ENCODE measurements at places on chromosomes 3 and 15.

GRCh38 chr15:73460662-73461061, 17.7 kb downstream of the REC114 start:
- DNase-seq, result no peak

- DNase-seq, result no peak
Measured at GRCh38 chr3:99659032-99659431, 20.6 kb downstream of the COL8A1 start.

- no peak for DNase-seq
Measured at GRCh38 chr15:56475351-56475750, 10.4 kb upstream of the MNS1 start.

DNA sequence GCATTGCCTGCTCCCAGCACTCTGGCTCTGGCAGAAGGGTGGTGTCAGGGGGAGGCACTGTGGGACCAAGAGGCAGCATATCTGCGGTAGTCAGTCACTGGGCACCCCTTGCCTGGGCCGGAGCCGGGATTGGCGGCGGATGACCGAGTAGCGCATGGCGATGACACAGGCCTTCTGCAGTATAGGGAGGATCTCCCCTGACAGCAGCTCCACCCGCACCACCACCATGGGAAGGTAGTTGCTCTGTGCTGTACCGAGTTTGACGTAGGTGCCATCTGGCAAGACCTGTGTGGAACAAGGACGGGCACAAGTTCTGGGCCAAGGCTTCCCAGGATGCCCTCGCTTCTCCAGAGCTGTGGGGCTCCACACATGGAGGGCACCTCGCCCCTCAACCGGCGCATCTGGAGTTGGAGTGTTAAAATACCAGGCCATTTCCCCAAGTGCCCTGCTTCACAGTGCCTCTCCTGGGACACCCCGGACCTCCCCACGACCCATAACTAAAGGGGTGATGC, 6.6 kb downstream of the ACOX2 start:
- no peak for DNase-seq

DNA sequence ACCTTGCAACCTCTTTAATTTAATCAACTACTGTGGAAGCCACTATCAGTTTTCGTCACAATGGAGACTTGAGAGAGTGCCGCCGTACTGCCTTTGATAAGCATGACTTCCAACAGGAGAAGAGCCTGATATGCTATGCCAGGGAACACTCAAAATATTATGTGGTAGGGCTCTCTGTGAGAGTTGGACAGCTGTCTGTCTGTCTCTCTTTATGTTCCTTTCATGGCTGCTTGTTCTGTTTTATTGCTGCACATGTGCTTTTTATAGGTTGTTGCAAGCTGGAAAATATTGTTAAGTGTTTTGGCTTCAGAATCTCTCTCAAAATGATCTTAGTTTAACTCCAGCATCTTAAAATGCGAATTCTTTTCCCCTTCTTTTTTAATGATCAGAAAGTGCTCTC, 249.4 kb upstream of the RARB start:
- DNase-seq, result no peak

GRCh38 chr15:101307897-101308603, 13.0 kb upstream of the SNRPA1 start:
- DNase-seq, result no peak

DNA sequence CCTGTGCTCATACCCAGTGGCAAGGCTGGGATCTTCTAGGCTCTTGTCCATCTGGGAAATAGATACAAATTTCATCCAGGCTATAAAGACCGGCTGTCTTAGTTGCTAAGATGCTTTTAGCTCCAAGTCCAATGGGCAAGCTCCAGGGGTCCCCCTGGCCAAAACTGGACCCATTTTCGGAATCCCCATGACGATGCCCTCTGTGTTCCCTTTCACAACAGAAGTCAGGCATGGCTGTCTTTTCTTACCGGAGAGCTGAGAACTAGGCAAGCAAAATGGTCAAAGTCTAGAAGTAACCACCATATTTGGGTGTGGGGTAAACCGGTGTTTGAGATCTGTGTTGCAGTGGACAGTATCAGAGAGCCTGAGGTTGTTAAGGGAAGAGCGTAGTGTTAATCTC, 1.0 kb downstream of the GLYCTK start:
- no peak for DNase-seq

GRCh38 chr3:176514297-176514696, 683.0 kb downstream of the TBL1XR1 start:
- peak; percentile 26 for DNase-seq

DNA sequence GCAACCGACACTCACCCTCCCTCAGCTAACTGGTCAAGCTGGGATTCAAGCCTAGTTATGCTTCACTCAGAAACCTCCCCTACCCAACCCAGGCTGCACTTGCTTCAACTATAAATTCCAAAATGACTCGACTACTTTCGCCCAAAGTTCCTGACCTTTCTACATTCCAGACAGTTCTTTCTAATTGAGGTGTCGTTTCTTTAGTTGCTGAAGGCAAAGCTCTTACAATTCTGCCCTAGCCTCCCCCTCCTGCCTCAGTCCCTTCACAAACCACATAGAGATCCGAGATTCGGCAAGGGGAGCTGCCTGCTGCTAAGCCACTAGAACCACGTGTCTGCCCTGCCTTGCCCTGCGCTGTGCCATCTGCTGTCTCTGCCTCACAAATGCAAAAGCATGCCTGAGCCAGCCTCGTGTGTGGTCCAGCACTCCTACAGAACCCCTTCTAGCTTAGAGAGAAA, 74.7 kb upstream of the SH3GL3 start:
- DNase-seq, result no peak

DNA sequence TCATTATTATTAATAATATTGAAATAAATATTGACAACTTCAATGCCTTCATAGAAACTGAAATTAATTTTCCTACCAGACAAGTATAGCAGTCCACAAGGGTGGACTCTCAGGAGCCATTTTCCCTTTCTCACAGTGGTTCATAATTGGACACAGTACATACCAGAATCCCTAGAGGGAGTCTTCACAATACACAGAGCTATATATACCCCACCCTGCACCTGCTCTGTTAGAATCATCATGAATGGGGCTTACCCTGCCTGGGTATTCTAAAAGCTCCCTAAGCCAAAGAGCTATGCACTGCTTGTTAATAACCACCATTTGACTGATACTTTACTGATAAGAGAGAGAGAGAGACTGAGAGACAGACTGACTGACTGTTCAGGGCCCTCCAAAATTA, 134.9 kb downstream of the FEZF2 start:
- DNase-seq, result no peak

DNA sequence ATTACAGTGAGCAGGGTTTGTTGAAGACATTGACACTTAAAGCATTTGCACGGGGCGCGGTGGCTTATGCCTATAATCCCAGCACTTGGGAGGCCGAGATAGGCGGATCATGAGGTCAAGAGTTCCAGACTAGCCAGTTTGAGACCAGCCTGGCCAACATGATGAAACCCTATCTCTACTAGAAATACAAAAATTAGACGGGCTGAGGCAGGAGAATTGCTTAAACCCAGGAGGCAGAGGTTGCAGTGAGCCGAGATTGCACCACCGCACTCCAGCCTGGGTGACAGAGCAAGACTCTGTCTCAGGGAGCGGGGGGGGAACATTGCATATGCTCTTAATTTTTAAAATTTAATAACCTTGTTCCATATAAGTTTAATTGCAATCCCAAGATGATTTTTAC, 11.9 kb downstream of the STT3B start:
- no peak for DNase-seq

GRCh38 chr15:58690703-58691102, 58.8 kb downstream of the ADAM10 start:
- DNase-seq, result no peak

DNA sequence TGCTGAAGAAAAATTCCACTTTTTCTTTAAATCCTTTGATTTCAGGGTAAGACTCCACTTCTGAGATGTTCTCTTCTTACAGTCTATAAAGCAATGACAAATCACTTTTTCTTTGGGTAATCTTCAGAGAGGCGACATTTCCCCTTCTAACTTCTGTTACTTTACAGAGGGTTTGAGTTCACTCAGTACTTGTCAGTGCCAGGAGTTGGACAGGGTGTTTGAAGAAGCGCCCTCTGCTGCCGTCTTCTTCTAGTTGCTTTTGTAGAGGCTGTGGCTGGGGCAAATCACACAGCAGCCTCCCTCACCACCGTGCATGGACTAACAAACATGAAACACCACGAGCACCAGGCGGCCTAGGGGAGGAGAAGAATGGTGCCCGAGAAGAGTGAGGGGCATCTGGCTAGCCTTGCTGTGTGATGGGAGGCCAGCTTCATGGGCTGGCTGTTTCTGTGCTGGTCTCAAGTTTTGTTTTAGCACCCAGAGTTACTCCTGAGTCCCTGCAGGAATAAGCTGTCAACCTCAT, at the start of gene CD80:
TSS of gene CD80 (minus strand) at position 174 of the 523 bp plus-strand sequence. CDS start 1,886 bp downstream, outside the sequence.
- peak; percentile 71 for DNase-seq

- no peak for DNase-seq
Measured at GRCh38 chr3:122362026-122362425, 21.0 kb downstream of the MIX23 start.

DNA sequence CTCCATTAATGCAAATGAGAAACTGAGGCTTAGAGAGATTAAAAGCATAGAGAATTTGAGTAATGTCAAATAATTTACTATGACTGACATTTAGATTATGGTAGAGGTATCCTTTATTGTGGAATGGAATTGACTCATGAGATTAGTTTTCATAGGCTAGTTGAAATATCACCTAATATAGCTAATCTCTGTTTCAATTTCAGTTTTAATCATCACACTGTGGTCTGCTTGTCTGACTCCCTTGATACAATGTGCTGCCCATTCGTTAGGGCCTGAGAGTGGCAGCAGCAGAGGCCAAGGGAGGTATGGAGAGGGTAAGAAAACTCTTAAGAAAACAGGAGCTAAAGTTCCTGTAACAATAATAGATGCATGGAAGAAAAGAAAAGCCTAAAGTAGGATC, 13.2 kb upstream of the ZBTB20 start:
- DNase-seq, result no peak

DNA sequence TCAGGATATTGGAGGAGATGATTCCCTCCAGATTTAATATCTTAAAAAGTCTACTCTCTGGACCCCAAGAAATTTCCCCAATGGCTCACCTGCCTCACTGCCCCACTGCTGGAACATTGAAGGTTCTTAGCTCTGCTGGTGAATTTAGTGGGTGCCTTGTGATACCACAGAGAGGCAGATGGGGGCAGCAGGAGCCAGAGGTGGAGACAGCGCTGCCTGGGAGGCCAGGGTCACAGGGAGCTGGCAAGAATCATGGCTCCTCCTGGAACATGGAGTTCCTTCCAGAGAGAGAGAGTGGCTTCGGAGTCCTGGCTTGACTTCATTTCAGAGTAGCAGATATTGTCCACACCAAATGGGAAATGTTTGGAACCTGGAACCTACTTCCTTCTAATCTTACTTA, 263.5 kb upstream of the CFAP20DC start:
- DNase-seq, result peak; percentile 22

- DNase-seq, result no peak
Measured at GRCh38 chr3:61570813-61571212, 9.4 kb downstream of the PTPRG start.

DNA sequence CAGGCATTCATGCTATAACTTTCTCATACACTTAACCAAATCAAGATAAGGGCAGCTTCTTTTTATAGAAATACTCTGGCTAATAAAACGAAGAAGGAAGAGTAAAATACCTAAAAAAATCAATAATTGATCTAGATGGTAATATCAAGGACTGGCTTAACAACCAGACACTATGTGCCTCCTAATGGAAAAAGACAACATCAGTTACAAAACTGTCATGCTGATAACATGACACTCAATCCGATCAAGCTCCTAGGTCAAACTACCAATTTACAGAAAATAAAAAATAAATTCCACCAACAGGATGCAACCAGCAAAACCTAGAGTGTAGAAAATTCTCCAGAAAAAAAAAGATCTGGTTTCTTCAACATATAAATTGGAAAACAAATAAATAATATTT, 634.6 kb downstream of the IGSF11 start:
- no peak for DNase-seq

DNA sequence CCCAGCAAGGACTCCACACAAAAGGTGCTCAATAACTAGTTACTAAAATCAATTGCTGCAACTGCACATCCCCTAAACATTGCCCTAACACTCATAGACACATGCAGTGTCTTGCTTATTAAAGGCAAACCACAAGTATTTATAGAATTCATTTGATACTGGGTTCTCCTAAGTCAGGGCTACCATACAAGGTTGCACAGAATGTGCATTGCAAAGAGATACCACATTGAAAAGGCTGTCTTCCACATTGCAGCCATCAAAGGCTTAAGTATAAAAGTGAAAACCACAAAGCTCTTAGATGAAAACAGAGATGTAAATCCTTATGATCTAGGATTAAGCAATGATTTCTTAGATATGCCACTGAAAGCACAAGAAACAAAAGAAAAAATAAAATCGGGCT, 33.6 kb upstream of the TOPAZ1 start:
- no peak for DNase-seq

DNA sequence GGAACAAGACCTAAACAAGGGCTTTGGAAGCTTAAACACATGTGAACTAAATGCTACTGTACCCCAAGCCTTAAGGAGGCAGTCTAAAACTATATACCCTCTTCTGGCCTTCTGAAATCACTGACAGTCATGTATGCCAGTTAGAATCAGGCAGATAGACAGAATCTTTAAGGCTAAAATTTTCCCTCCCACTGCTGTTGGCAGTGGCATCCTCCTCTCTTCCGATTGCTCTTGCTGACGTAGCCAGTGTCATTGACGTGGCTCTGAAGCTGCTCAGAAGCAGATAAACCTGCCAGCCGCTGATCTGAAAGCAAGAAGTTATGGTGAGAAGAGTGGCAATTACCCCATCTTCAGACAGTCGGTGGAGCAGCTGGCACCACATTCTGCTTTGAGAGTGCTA, 3.3 kb downstream of the RYR3 start:
- DNase-seq, result no peak

GRCh38 chr3:31051226-31051625, 156.8 kb upstream of the GADL1 start:
- no peak for DNase-seq

DNA sequence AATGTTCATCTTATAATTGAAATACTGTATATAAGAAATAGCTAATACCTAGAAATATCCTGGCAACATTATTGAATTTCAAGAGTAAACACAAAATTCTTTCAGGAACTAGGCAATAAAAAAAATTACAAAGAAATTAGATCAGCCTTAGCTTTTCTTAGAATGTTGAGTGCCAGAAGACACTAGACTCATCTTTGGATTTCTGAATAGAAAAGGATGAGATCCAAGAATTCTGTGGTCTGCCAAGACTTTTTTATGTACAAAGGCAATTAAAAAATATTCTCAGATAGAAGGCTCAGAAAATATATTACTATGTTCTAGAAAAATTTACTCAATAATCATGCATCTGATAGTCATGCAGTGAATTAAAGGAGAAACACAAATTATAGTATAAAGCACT, 294.5 kb upstream of the CDIN1 start:
- DNase-seq, result no peak

GRCh38 chr15:66252685-66253417, 699 bp downstream of the MEGF11 start:
- peak; percentile 75 for DNase-seq
